Stimulated activated CD8-positive, alpha-beta memory T cell treated with anti-CD3 and anti-CD28 coated beads, Interleukin-4, amount 100 ng/mL, for 1 hour (primary cell): ENCODE measurements at places on chromosomes 5 and 9.

DNA sequence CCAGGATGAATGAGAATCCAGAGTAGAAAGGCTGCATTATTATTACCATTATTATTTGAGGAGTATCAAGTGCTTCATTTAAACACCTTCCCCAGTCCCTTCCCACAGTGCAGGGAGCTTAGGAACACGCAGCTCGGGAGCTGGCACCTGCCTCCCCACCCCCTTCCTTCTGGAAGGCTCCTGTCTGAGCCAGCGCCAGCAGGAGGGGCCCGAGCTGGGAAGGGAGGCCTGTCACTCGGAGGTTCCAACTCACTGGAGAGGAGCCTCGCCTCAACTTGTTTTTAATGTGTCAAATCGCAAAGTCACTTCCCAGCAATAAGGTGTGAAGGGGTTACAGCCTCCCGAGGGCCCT lies 156.4 kb upstream of the IRX4 start:
- DNase-seq = no peak

- DNase-seq = no peak
Measured at GRCh38 chr5:153896117-153896516, 142.6 kb downstream of the FAM114A2 start.

- no peak for DNase-seq
Measured at GRCh38 chr9:27276193-27277030, 20.5 kb downstream of the EQTN start.

- DNase-seq = no peak
Measured at GRCh38 chr9:128728298-128728697, 4.4 kb upstream of the ZDHHC12 start.

- no peak for DNase-seq
Measured at GRCh38 chr9:126346031-126346430, 19.4 kb downstream of the MVB12B start.

GRCh38 chr9:17280350-17281012 lies 145.6 kb downstream of the CNTLN start:
- no peak for DNase-seq

GRCh38 chr5:94157704-94158539 lies 416.5 kb upstream of the POU5F2 start:
- DNase-seq = no peak

DNA sequence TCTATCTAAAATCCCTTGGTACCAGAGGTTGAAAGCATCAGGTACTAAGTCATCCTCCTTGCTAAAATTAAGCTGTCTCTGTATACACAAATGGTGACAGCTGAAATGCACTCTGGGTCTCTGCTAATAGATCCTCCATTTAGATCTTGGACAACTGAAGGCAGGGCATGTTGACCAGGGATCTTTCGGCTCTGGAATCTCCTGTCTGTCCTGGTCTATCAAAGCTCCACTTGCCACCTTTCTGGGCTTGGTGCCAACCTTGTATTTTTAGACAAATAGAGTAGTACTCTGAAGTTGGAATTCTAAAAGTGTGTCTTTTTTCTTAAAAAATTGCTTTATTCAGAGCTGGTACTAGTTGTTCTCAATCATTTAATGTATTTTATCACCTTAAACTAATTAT lies 135.2 kb upstream of the HMHB1 start:
- no peak for DNase-seq
